Subcutaneous preadipocyte (primary cell): ENCODE measurements at places on chromosomes 5 and 9. TPM values are rescaled to one million over a fixed set of nuclear protein-coding genes. Genes with fewer than 3 reads are reported as not detected.

The DEPDC1B gene
- total RNA-seq: 5.1 and 11.3 TPM in 2 replicates

The SAXO1 gene
- not detected in 2 replicates for total RNA-seq

The DMRTA1 gene
- total RNA-seq: under 0.01 and 0.78 TPM in 2 replicates

The RETREG1 gene
- 2.7 and 5.1 TPM in 2 replicates for total RNA-seq

The QRFP gene
- not detected in 2 replicates for total RNA-seq

The SPINK4 gene
- total RNA-seq: not detected in 2 replicates

The PCDHGB7 gene
- total RNA-seq: 5.9 and 6.6 TPM in 2 replicates

The ANKRD55 gene
- total RNA-seq: not detected in 2 replicates

The PCDHA13 gene
- not detected in 2 replicates for total RNA-seq

The PDGFRB gene
- total RNA-seq: 253 and 297 TPM in 2 replicates

The FIBCD1 gene
- 1.8 and 2.2 TPM in 2 replicates for total RNA-seq
